ENCODE measurements at places on chromosomes 7 and 10.

- no peak for DNase-seq
Observed at GRCh38 chr7:98366562-98366938, 34.3 kb downstream of the BAIAP2L1 start.

- no peak for DNase-seq
Observed at GRCh38 chr10:3067859-3068179, 471 bp downstream of the PFKP start.

- DNase-seq = no peak
Observed at GRCh38 chr10:86253091-86254072, 113.2 kb downstream of the GRID1 start.

DNA sequence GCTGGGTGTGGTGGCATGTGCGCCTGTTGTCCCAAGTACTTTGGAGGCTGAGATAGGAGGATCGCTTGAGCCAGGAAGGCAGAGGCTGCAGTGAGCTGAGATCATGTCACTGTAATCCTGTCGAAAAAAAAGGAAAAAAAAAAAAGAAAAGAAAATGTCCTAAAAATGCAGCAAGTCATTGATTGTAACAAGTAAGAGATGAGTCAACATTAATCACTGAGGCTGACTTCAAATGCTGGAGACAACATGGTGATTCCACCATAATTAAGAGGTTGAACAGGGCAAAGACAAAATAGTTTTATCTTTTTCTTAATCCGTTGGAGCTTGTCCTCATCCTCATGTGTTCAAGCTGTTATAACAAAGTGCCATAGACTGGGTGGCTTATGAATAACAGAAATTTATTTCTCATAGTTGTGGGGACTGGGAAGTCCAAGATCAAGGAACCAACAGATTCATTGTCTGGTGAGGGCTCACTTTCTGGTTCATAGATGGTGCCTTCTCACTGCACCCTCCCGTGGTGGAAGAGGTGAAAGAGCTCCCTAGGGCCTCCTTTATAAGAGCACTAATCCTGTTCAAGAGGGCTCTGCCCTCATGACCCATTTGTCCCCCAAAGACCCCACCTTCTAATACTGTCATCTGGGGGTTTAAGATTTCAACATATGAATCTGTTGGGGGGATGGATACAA lies 60.3 kb downstream of the TBXAS1 start:
- no peak for DNase-seq

GRCh38 chr7:111660478-111660877 lies 98.2 kb upstream of the IMMP2L start:
- DNase-seq = no peak

DNA sequence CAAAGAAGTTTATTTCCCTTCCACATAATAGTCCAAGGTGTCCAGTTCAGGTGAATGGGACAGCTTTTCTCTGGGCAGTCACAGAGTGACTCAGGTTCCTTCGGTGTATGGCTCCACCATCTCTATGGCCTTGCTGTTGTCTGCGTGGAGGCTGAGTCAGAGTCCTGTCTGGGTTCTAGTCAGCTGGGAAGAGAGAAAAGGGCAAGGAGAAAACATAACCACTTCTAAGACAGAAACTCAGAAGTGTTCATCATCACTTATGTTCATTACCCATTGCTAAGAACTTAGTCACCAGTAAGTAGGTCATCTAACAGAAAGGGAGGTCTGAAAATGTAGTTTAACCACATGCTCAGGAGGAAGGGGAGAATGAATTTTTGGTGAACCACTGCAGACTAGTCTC lies 32.4 kb upstream of the CCDC7 start:
- DNase-seq = no peak

GRCh38 chr10:114726820-114727271 lies 68.8 kb upstream of the ABLIM1 start:
- no peak for DNase-seq

GRCh38 chr10:106078895-106079576 lies 1085.5 kb downstream of the SORCS1 start:
- DNase-seq = no peak

GRCh38 chr10:86757113-86757972 lies 924 bp downstream of the BMPR1A start:
- DNase-seq = no peak

GRCh38 chr7:128270826-128271272 lies 29.8 kb downstream of the LEP start:
- no peak for DNase-seq

GRCh38 chr10:4984971-4985594 lies 18.6 kb downstream of the AKR1C2 start:
- no peak for DNase-seq

GRCh38 chr10:71627230-71627939 lies 92.2 kb downstream of the C10orf105 start:
- no peak for DNase-seq

GRCh38 chr7:585229-585711 lies 65.6 kb upstream of the PDGFA start:
- no peak for DNase-seq

DNA sequence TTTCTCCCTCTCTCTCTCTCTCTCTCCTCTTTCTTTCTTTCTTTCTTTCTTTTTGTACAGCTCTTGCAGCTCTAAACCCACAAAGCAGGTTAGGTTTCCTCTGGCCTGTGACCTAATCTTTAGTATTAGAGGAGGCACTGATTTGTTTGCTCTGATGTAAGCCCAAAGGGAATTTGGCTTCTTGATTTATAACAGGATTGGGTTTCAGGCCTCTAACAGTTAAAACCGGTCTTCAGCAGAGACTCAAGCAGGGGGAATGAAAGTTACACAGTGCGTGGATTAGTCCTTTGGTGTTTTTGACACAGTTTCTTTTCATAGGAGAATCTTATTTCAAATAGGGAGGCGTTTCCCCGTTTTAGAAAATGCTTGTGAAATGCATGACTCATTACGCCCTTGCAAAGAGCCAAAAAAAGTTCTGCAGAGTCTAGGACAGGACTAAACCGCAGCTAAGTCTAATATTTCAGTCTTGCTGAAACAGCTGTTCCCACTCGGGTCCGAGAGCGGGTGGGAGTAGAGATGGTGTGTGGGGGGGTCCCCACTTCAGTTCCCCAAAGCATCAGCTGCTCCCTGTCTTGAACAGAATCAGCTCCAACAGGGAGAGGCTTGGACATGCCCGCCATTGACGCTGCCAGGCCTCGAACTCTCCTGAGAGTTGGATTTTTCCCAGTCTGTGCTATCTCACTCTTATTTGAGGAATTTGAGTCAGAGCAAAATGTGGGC lies 296.5 kb upstream of the PITRM1 start:
- DNase-seq = no peak

GRCh38 chr10:77230194-77230593 lies 407.4 kb downstream of the KCNMA1 start:
- DNase-seq = no peak

DNA sequence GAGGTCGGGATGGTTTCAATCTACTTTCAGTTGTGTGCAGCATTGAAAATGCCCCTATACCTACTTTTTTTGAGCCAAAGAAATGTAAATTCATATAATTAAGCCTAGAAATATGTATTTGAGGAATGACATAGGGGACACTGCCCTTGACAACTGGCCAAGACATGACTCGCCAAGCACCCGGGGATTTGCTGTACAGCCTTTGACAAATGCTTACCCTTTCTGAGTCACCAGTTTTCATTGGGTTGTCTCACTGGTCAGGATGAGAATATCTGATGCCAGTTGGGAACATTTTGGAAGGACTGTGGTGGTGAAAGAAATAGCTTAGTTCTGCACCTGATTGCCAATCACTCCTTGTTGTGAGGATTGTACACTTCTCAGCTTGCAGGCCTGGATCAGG lies 166.8 kb upstream of the HABP2 start:
- no peak for DNase-seq

GRCh38 chr10:101818872-101819633 lies 809 bp upstream of the OGA start:
- no peak for DNase-seq

DNA sequence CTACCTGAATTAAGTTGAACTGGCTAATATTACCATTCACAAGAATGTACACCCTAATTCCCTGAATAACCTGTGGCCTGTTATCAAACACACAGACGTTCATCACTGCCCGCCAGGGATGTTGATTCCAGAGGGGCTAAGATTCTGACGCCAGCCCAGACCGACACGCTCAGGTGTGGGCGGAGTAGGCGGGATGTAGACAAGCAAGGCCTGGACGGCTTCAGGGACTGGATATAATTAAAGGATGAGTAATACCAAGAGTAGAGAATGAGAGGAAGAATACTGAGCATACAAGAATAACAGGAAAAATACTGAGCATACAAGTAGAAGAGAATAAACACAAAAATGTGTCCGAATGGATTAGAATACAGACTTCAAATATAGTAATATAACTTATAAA lies 29.0 kb downstream of the CUBN start:
- DNase-seq = no peak

DNA sequence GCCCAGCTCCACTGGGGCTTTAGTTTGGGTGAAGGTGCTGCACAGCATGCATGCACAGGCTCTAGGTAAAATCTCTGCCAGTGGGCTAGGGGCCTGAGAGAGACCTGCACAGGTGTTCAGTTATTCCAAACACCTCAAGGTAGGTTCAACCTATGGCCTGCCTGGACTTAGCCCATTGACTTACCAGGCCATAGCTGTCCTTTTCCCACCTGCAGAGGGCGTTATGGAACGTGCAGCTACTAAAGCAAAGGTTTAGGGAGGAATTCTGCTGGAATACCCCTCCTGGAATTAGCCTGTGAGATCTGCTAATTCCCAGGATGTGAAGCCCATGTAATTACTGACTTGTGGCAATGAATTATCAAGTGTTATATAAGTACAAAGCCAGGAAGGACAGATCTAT lies 3.6 kb downstream of the VWC2 start:
- no peak for DNase-seq

- DNase-seq = no peak
Observed at GRCh38 chr10:34046506-34047034, 712.1 kb upstream of the NRP1 start.

DNA sequence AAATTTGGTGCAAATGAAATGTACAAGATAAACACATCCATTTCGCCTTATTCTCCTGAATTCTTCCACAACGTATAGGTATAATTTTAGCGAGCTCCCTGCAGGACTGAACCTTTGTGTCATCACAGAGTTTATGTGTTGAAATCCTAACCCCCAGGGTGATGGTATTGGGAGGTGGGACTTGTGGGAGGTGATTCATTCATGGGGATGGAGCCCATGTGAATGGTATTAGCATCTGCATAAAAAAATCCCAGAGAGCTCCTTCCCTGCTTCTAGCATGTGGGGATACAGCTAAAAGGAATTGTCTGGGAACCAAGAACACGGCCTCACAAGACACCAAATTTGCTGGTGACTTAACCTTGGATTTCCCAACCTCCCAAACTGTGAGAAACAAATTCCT lies 741.4 kb upstream of the VSTM2A start:
- no peak for DNase-seq

GRCh38 chr7:135710417-135711138 lies 17.4 kb downstream of the SLC13A4 start:
- no peak for DNase-seq

DNA sequence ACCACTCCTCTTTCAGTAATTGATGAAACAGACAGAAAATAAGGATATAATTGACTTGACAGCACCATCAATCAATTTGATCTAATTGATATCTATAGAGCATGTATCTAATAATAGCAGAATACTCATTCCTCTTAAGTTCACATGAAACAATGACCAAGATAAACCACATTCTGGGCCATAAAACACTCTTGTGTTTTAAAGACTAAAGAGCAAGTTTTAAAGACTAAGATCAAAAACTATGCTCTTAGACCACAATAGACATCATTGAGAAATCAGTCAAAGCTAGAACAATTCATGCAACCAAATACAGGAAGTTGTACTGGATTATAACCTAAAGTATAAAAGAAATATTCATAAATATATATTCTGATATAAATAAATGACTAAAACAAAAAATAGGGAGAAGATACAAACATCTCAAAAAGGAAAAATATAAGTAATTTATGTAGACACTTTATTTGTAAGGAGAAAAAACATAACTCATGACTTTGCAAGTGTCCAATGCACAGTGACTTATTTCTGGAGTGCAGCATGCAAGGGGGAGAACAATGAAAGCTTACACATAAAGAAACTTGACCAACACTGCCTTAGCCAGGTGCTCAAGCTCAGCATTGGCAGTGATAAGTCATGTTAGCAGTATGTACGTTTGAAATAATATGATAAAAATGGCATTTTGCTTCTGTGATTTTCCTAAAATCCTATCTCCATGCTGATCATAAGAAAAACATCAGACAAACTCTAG lies 312.7 kb upstream of the IGFBP3 start:
- DNase-seq = no peak

DNA sequence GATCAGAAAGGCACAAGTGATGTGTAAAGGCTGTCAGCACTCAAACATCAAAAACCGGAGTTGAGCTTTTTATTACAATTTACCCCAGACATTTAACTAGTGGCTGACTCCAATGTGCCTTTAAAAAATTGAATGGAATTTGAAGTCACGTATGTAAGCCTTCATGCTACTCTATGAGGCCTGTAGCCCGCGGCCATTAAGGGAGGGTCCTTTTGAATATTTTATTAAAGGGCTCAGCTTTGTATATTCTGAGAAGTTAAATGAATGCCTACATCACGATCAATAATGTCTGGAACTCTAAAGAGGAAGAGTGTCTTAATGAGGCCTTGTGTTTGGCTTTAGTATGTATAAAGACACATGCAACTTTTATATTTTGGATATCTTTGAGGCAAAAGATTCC lies 916.6 kb upstream of the CELF2 start:
- no peak for DNase-seq

- no peak for DNase-seq
Observed at GRCh38 chr10:116670706-116671105, 50.0 kb downstream of the PNLIPRP2 start.

DNA sequence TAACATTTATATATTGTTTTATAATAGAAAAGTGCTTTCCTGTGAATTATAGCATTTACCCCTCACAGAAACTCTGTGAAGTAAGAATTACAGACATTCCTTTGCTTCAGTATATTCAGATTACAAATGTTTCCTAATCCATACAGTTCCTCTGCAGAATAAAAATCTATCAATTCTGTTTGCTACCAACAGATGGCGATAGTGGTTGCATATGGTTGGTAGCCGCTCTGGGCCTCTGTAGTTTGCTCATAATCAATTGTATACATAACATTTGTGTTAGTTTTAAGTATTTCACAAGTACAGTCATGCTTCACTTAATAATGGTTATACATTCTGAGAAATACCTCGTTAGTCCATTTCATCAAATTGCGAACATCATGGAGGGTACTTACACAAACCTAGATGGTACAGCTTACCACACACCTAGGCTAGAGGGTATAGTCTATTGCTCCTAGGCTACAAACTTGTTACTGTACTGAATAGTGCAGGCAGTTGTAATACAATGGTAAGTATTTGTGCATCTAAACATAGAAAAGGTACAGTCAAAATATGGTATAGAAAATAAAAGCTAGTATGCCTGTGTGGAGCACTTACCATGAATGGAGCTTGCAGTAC lies 94.4 kb upstream of the STEAP4 start:
- DNase-seq = no peak

DNA sequence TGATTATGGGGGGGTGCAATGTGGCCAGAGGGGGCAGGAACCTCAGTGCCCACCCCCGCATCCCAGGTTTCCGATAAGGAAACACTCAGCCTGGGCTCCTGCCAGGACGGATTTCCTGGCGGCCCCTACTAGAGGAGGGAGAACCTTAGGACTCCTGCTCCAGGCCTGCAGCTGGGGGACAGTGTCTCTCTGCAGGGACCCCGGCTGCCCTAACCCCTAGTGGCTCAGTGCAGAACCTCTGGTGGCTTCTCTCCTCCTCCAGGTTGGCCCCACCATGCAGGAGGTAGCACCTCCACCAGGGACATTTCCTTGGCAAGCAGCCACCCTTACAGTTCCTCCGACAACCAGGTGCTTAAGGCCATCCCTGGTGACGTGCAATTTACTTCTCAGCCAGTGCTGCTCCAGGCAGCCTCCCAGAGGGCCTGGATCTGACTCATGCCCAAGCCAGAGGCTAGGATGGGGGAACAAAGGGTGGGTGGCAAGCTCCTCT lies 31.9 kb downstream of the SH2B2 start:
- no peak for DNase-seq
